ENCODE measurements at places on chromosomes 2 and 18. TPM values are rescaled to one million over a fixed set of nuclear protein-coding genes. Genes with fewer than 3 reads are reported as not detected.

DNA sequence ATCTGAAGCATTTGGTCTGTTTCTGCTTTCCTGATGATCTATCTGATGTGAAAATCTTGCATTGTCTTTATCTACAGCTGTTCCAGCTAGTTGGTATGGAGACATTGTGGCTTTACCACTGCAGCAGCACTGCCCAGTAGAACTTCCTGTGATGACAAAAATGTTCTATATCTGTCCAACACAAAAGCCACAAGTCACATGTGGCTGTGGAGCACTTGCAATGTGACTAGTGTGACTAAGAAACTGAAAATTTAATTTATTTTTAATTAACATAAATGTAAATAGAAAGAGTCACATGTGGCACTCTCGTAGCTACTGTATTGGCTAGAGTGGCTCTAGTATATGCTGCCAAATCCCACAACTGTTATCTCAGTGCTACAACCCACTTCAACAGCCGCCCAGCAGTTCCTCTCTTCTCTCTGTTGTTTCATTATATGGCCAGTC lies 425.7 kb downstream of the SETBP1 start:
- DNase-seq = no peak

- DNase-seq = no peak
Observed at GRCh38 chr18:77197073-77197472, 52.6 kb upstream of the GALR1 start.

- DNase-seq = no peak
Observed at GRCh38 chr2:218270721-218271486, 585 bp downstream of the PNKD start.

- DNase-seq = no peak
Observed at GRCh38 chr2:101722864-101723263, 25.4 kb downstream of the MAP4K4 start.

- DNase-seq = no peak
Observed at GRCh38 chr2:100302585-100302892, 19.8 kb downstream of the LONRF2 start.

DNA sequence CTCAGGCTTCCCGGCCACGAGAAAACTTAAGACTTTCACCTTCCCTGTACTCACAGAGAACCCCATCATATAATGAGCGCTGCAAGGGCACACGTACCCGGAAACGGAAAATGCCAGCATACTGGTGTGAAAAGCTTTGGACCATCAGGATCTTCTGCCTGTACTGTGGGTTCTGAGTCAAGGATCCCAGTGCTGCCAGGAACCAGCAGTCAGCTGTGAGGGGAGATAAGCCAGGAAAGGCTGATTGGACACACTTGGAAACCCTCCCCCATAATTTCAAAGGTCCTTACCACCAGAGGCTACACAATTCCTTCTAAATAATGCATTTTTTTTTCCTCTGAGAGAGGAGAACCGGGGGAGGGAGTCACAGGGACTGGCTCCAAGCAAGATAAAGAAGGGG lies 31.4 kb downstream of the CAPN13 start:
- DNase-seq = no peak

DNA sequence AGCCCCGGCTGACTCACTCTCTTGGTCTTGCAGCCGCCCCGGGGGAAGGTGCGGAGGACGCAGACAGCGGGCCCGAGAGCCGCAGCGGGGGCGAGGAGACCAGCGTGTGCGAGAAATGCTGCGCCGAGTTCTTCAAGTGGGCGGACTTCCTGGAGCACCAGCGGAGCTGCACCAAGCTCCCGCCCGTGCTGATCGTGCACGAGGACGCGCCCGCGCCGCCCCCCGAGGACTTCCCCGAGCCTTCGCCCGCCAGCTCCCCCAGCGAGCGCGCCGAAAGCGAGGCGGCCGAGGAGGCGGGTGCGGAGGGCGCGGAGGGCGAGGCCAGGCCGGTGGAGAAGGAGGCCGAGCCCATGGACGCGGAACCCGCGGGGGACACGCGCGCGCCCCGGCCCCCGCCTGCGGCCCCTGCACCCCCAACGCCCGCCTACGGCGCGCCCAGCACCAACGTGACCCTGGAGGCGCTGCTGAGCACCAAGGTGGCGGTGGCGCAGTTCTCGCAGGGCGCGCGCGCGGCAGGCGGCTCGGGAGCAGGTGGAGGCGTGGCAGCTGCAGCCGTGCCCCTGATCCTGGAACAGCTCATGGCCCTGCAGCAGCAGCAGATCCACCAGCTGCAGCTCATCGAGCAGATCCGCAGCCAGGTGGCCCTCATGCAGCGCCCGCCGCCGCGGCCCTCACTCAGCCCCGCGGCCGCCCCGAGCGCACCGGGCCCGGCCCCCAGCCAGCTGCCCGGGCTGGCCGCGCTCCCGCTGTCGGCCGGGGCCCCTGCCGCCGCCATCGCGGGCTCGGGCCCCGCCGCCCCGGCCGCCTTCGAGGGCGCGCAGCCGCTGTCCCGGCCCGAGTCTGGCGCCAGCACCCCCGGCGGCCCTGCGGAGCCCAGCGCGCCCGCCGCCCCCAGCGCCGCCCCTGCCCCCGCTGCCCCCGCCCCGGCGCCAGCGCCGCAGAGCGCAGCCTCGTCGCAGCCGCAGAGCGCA lies 12.7 kb downstream of the SALL3 start:
- no peak for DNase-seq

DNA sequence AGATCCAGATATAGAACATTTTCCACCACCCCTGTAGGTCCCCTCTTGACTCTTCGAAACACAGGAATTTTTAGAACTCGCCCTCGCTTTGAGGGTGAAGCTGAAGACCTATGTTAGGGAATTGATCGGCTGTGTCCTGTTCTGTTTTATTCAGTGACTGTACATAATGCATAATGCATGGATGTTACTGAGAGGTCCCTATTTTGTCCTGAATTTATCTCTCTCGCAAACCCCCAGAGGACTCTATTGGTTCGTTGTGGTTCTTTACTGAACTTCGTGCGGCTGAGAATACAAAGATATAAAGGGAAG lies 431 bp upstream of the EIF5B start:
- no peak for DNase-seq

- DNase-seq = no peak
Observed at GRCh38 chr2:202030691-202031090, 3.0 kb upstream of the FZD7 start.

DNA sequence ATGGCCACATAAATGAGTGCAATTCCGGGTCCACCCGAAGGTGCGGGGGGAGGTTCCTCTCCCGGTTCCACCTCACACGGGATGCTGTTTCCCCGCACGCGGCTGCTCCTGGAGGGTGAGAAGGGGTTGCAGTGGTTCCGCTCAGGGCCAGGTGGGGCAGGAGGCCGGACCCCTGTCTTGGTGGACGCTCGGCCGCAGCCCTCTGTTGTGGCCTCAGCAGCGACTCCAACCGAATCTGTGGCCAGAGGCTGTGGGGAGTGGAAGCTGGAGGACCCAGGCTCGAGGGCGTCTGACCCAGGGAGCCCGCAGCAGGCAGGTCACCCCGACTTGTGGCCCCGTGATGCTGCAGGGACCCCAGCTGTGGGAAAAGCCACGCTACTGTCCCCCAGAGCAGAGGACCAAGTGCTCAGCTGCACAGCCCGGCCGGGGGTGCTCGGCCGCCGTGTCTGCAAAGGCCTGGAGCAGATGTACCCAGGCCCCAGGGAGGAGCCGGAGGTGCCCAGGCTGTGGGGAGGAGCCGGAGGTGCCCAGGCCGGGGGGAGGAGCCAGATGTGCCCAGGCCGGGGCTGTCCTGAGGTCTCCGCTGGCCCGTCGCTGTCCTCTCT lies 83.9 kb downstream of the RTP5 start:
- DNase-seq = no peak

DNA sequence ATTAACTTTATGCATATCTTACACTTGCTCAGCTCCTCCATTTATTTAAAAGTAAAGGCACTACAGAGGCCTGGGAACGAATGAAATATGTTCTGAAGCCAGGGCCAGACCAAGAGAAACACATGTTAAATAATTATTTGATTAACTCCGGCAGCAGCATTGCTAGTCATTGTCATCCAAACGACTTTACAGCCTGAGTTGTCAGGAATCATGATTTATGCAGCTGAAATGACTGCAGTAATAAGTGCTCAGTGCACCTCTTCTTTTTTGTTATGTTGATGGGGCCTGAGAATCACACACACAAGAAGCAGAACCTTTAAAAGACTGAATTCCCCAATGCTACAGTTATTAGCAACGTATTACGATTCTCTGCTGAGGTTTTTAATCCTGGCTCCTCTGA lies 58.9 kb downstream of the EPHA4 start:
- no peak for DNase-seq

- no peak for DNase-seq
Observed at GRCh38 chr2:216426938-216427337, 14.7 kb downstream of the SMARCAL1 start.

DNA sequence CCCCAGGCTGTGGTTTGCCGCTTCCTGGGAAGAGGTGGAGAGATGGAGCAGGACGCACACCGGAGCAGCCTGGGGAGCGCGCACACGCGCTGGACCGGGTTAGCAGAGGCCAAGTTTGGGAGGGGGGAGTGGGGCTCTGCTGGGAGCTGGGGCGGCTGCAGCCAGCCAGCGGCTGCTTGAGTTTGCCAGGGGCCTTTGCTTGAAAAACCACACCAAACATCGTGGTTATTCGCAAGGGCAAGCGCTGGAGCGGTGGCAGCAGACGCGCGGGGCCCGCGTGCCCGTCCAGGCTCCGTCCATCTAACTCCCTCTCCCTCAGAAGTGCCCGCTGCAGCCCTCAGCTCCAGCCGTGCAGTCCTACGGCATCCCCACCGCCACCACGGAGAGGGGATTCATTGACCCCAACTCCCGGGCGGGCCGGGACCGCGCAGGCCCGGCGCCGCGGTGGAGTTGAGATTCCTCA lies 4.6 kb downstream of the PTGR3 start:
- DNase-seq = no peak

DNA sequence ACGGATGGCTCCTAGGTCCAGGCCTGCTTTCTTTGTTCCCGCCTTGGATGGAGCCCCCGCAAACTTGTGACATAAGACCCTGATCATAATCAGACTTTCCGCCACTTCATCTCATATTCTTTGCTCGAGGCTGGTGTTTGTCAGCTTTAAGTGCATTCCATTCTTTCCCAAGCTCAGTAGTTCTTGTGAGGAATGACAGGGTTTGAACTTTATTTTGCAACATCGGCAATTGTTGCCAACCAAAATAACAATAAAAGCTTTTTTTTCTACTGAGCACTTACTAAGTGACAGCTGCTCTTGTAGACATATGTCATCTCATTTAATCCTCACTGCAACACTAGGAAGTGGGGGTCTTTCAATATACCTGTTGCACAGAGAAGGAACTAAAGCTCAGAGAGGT lies 178.8 kb upstream of the ST6GAL2 start:
- no peak for DNase-seq

GRCh38 chr2:230930928-230931555 lies 6.0 kb upstream of the GPR55 start:
- DNase-seq = no peak

DNA sequence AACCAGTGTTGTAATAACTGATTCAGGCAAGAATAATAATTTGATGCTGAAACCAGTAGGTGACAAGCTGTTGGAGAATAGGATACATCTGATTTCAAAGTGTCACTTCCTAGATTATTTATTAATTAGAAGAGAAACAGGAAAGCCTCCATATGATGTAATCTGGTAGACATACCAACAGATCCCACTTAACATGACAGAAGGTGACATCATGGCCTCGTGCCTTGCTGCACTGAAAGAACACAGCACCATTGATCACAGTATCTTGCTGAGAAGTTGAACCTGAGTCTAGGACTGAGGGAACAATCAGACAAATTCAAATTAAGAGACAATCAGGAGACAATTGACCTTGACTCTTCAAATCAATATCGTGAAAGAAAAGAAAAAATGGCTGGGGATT lies 131.6 kb upstream of the DLGAP1 start:
- no peak for DNase-seq

GRCh38 chr2:159065891-159066290 lies 97.5 kb downstream of the TANC1 start:
- no peak for DNase-seq

DNA sequence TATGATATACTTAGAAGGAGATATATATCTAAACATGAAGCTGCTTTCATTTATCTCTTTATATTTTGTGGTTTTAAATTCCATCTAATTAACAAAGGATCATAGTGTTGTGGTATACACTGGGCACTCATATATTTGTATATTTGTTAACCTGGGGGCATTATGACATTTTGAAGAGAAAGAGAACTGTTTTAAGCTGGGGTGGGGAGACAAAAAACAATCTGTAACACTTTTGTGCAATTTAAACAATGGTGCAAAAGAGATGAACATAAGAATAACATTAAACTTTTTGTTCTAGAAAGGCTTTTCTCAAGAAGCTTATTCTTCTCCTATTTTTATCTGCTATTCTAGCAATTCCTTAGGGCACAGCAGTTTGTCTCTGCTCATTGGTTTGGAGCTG lies 842.0 kb upstream of the CDH2 start:
- no peak for DNase-seq

GRCh38 chr2:109721135-109721534 lies 73.0 kb upstream of the RGPD5 start:
- no peak for DNase-seq

DNA sequence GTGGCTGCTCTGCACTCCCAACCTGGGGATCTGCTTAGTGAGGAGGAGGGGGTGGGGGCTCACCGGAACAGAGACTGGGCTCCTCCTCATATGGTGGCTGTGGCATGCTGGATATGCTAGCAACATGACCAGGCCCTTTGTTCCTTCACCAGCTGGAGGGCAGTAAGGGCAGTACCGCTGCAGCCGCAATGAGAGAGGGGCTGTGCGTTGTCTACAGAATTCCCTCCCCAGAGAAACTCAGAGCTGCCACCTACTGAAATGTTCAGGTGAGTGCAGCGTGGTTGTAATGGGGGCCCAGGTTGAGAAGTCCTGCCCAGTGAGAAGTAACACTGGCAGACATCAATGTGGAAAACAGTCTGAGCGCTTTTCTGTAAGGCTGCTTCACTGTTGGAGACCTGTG lies 1211.9 kb upstream of the NXPH2 start:
- DNase-seq = no peak

GRCh38 chr2:69043736-69044400 lies 30.9 kb downstream of the ANTXR1 start:
- no peak for DNase-seq

DNA sequence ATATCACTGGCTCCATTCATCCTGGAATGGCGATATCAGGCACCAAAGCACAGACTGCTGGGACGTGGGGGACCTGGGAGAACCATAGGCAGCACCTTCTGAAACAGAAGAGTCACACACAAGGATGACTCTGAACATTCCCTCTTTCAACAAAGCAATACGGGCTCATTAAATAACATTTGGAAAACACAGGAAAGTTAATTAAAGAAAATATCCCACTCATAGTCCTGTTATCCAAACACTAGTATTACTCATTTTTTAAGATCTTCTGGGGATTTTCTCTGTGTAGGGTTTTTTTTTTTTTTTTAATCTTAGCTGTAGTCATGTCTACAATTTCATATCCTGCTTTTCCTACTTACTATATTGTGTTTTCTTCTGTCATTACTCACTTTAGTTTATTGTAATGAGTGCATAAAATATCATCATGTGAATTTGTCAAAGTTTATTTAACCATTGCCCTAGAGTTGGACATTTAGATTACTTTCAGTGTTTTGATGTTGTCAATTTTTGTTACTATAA lies 70.0 kb upstream of the SP3 start:
- no peak for DNase-seq

The CDH7 gene
- polyA plus RNA-seq = not detected

The HOXD9 gene
- polyA plus RNA-seq = not detected

The CRIM1 gene
- 168 TPM for polyA plus RNA-seq

The NR4A2 gene
- polyA plus RNA-seq = 1.0 TPM

The M1AP gene
- polyA plus RNA-seq = 0.10 TPM

The SP5 gene
- polyA plus RNA-seq = not detected

The AUP1 gene
- polyA plus RNA-seq = 51.9 TPM

The ZC3H8 gene
- polyA plus RNA-seq = 2.8 TPM

The HOXD8 gene
- not detected for polyA plus RNA-seq

The CHRND gene
- polyA plus RNA-seq = not detected

The GALNT3 gene
- polyA plus RNA-seq = 1.9 TPM

The CFAP65 gene
- polyA plus RNA-seq = not detected

The OXER1 gene
- 0.37 TPM for polyA plus RNA-seq

The SH2D6 gene
- polyA plus RNA-seq = 0.15 TPM
